Fibroblast of skin of abdomen (primary cell): ENCODE measurements at places on chromosomes 3 and 15.

GRCh38 chr15:58360421-58361090 is 71.2 kb upstream of the LIPC start:
- no peak for DNase-seq

DNA sequence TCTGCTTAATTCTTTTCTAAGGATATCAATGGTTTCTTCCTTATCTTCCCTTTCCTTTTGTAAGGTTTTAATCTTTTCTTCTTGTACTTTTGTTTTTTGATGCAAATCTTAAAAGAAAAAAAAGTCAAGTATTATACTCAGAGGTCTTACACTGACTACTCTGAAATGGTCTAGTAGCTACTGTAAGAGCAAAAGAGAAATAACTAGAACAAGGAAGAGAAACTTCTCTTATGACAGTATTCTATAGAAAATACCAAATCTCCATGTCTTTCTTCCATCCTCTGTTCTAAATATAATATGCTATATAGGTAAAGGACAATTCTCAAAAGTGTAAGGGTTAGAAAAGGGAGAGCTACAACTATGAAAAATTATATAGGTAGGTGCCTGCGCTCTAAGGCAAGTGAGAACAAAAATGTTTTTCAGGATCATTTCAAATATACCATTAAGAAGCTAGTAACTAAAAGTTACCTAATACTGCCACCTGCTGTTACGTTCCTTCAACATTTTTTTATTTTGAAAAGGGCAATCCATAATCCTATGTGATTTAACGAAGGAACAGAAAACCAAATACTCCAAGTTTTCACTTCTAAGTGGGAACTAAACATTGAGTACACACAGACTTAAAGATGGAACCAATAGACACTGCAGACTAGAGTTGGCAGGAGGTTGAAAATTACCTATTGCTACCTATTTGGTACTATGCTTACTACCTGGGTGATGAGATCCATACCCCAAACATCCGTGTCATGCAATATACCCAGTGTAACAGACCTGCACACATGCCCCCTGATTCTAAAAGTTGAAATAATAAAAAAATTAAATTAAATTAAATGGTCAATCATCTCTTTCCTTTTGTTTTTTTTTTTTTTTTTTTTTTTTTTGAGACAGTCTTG is 36.7 kb downstream of the CIP2A start:
- peak; percentile 39 for DNase-seq

DNA sequence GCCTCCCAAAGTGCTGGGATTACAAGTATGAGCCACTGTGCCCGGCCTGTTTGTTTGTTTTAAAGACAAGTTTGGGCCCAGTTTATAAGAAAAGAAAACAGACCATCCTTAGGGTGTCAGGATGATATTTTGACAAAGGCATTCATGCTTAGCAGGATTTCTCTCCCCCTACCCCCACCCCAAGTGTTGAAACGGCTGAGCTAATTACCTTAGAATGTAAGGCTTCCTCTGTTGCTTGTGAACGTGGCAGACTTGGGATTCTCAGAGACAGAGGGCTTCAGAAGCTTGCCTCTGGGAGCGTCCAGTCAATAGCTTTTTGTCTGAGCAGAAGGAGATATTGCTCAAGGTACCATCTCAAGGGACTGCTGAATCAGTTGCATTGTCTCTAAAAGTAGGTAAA is 24.0 kb downstream of the FLNB start:
- peak; percentile 62 for DNase-seq

DNA sequence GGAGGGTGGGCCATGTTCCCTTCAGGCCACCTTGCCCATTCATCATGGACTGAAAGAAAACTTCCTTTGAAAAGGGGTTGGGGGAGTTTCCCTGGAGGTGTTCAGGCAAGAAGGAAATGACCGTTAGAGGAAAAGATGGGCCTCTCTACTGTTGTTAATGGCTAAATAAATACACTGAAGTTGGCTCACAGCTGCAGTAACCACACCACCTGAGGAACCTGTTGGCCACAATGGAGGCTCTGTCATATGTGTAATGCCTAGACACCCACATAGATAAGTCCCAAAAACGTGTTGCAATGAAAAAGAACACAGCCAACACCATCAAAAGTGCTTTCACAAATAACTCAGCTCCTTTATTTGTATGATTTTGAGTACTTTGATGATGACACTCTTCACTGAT is 38.2 kb upstream of the FAM3D start:
- DNase-seq, result no peak

GRCh38 chr15:97501291-97501690 is 459.2 kb upstream of the ARRDC4 start:
- no peak for DNase-seq

DNA sequence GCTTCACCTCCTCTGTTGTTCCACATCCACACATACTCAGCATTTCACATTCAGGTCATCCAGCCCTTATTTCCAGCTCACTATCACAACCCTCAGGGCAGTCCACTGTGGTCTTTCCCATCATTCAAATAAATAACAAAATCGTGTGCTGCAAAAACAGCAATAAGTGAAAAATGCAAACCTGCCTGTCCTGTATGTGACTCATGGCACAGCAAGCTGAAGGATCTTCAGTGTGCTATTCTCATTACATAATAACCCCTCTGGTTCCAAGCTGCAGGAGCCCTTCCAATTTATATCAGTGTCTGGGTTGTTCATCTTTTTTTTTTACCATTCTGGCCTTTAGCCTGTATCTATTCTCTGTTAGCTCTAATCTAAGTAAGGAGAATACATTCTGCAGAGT is 185.3 kb upstream of the UBE2E2 start:
- DNase-seq, result peak; percentile 78

GRCh38 chr3:10554746-10555145 is 49.4 kb upstream of the ATP2B2 start:
- no peak for DNase-seq

DNA sequence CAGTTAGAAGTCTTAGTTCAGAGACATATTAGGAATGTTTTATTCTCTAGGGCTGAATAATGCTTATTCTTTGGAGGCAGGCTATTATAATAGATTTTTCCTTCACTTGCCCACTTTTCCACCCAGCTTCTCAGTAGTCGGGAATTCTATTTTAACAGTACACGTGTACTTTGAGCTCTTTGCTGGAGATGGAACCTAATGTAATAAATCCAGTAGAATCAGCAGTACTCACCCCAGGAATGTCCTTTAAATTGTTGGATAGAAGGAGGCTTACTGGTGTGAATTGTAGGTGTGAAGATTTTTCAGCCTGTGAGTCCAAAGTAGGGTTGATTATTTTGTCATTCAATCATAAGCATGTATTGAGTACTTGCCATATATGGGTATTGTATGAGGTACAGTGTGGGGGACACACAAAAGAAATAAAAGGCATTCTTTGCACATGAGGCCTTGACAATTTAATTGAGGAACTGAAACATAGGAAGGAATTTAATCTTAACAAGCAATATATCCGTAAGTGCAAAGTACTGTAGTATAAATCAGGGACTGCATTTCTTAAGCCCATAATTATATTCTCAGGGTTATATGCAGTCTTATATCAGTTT is 29.5 kb upstream of the MGA start:
- DNase-seq, result no peak

- DNase-seq, result no peak
Measured at GRCh38 chr15:65986416-65986815, 117.1 kb downstream of the RAB11A start.

DNA sequence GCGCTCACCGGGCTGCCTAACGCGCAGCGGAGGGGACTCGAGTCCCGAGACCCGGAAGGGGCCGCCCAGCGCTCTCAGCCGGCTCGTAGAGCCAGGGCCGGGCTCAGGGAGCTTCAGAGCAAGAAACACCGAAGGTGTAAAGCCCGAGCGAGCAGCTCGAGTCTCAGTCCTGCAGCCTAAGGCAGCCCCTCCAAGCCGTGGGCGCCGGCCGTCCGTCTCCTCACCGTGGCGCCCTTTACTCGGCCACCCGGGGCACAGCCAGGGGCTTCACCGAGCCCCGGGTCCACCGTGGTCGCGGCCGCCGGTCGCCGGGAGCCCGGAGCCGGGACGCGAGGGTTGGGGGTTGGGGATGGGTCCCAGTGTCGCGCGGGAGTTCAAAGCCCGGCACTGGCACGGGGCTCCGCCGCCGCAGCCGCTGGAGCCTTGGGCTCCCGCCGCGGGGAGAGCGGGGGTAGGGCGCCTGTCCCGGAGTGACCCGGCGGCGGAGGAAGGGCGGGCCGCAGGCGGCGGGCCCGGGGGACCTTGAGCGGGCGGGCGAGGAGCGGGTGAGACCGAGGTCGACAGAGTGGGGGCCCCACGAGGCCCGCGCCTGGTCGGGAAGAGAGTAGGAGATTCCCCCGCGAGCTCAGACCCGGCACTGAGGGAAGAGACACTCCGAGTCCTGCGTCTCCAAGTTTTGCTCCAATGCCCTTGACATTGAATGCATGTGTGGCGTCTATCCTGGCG is 26.9 kb upstream of the THRB start:
- peak; percentile 40 for DNase-seq
